ENCODE measurements at places on chromosomes 4 and X.

GRCh38 chr4:16684097-16684496, 214.3 kb downstream of the LDB2 start:
- DNase-seq, result no peak

DNA sequence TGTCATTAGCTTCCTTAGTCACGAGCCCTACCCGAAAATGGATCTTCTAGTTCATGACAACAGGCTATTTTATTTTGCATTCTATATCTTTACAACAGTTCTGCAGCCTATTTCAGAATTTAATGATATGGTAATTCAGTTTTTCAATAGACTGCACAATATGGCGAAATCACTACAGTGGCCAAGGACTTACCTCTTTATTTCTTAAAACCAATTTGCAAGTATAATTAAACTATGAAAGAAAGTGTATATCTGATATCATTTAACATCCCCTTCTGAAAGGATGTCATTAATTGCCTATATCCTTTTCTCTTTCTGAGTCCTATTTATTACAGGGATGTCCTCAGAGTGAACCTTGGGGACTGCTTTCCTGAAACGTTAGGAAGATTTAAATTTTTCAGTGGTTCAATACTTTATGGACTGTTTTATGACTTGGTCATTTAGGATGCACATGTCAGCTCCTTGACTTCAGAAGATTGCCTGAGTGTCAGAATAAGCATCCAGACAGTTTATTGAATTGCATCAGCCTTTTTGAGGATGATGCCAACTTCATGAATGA, 190.8 kb upstream of the GEMIN8 start:
- no peak for DNase-seq

DNA sequence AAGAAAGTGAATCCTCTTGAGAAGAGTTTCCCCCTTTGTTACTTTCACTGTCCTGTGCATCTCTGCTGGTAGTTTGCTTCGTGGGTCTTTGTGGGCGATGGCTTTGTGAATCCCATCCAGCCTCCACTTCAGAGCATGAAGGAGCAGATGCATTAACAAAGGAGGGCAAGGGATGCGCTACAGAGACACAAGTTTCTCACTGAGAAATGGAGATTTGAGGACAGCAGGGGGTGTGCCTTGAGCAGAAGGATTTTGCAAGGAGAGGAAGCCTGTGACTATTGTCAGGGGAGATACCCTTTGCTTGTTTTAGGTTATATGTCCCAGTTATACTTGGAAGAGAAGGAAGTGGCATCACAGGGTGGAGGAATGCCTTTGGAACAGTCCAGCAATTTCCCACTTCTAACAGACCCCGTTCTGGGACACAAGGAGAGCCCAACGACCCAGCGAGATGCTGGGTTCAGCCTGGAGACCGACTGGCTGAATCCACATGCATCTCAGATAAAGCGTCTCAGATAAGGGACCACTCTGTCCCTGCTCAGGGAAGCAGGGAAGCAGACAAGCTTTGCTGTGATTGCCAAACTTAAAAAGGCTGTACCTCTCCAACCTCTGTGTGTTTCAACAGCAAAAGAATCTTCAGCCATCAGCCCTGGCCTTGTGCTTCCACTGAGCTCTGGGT, 314.6 kb upstream of the GATB start:
- no peak for DNase-seq

DNA sequence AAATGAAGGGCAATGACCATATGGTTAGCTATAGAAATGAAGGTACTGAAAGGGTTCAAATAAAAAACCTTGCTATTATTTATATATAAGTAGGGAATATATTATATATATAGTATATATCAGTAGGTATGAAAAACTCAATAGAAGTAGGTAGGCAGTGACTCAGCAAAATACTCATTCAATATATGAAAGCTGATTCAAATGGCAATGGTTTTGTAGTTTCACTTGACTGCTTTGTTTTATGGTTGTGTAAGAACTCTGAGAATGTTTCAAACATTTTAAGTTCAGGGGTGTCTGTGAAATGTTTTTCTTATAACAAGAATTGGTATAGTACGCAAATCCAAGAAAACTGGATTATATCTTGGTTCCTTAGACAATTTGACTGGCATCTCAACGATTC, 4.1 kb downstream of the ZNF280C start:
- no peak for DNase-seq

- DNase-seq, result no peak
Measured at GRCh38 chrX:13254076-13254785, 65.6 kb downstream of the ATXN3L start.
